ENCODE measurements at places on chromosomes 12 and 14.

DNA sequence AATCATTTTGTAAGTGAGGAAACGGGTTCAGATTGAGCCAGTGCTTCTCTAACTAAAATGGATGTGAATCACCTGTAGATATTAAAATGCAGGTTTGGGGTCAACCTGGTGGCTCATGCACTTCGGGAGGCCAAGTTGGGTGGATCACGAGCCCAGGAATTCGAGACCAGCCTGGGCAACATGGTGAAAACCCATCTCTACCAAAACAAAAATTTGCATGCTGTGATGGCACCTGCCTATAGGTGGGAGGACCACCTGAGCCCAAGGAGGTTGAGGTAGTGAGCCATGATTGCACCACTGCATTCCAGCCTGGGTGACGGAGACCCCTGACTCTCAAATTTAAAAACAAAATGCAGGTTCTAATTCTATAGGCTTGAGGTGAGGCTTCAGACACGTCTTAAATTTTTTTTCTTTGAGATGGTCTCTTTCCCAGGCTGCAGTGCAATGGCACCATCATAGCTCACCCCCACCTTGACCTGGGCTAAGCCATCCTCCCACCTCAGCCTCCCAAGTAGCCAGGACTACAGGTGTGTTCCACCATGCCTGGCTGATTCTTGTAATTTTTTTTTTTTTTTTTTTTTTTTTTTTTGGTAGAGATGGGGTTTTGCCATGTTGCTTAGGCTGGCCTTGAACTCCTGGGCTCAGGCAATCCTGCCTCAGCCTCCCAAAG lies 9.0 kb downstream of the TUBA1C start:
- no peaks in the 10 kb centered on the region for H3K27me3 ChIP-seq
- H3K36me3 ChIP-seq: peaks cover 46% of the 10 kb centered on the region

GRCh38 chr12:15044471-15044870 lies 71.6 kb downstream of the PDE6H start:
- no peaks in the 10 kb centered on the region for H3K27me3 ChIP-seq
- no peaks in the 10 kb centered on the region for H3K4me1 ChIP-seq
- no peak overlapping the region for H3K27ac ChIP-seq
- H3K4me3 ChIP-seq: no peak overlapping the region
- no peaks in the 10 kb centered on the region for H3K36me3 ChIP-seq

DNA sequence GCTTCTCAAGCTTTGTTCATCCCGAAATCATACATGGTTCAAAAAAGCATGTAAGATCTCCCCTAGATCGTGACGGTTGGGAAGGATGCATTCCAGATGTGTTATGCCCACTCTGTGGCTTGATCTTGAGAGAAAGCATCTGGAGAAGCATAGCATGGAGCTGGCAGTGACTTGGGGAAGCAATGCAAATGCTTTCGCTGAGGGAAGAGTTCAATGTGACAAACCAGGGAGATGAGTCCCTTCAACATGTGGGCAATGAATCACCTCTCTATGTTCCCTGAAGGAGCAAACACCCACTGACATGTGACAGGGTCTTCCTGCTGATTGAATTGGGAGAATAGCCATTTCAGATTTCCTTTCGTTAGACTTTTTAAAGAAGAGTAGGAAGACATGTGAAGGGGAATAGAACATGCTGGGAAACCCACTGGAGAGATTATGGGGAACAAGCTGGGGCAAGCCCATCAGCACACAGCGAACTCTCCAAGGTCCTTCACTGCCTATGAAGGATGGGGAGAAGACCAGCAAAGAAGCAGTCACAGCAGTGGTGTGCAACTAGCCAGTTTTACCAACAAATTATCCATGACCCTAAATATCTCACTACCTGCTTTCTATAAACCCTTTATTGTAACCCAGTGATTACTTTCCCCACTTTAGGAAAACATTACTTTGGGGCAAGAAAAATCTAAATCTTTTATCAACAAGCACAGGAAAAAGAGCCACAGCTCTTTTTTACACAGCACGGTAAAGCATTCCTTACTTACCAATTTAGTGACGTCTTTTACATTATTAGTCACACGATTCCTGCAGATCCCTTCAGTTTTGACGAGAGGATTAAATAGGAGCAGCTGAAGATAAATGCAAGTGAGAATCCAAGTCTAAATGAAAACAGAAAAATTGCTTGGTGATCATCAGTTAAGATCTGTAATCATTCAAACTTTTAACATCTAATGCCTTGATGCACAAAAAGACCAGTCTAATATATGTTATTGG lies 35.0 kb downstream of the KITLG start:
- no peak overlapping the region for H3K4me3 ChIP-seq
- DNase-seq: no peak
- H3K36me3 ChIP-seq: no peaks in the 10 kb centered on the region
- H3K27ac ChIP-seq: no peak overlapping the region
- no peaks in the 10 kb centered on the region for H3K4me1 ChIP-seq

DNA sequence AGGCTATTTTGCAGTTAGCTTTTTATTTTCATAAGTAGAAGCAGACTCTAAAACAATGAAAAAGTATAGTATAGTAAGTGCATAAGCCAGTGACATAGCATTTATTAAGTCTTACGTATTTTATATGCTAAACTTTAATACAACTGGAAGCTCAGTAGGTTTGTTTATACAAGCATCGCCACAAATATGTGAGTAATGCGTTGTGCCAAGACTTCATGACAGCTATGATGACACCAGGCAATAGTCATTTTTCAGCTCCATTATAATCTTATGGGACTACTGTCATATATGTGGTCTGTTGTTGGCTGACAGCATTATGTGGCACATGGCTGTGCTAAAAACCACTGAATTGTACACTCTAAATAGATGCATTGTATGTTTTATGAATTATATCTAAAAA lies 40.3 kb downstream of the SLC38A2 start:
- no peak overlapping the region for H3K4me3 ChIP-seq
- no peaks in the 10 kb centered on the region for H3K4me1 ChIP-seq
- H3K27ac ChIP-seq: no peak overlapping the region

Data from small intestine (tissue), 16 donors.